ENCODE measurements at places on chromosomes 5 and 9.

- DNase-seq = no peak
These were observed 6.3 kb downstream of the PDE4D start for GRCh38 chr5:59887274-59887673.

- DNase-seq = no peak
These were observed 1.9 kb downstream of the TBC1D2 start for GRCh38 chr9:98253565-98253964.

GRCh38 chr9:99211746-99212145 lies 10.0 kb downstream of the ALG2 start:
- DNase-seq = peak; percentile 10

DNA sequence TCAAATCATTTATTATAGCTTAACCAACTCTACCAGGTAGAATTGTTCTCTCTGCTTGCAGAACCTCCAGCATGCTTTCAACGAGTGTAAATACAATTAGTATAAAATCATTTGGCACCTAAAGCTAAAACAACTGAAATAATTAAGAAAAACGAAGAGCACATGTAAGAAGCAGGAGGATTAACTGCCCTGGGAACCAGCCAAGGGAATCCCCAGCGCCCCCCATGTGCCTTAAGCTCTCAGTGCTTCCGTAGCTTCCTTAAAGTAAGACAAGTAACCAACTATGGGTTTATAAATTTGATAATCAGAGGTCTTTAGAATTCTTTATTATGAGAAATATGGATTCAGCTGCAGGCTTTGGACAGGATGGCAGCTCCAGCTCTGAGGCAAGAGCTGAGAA lies 402.4 kb downstream of the RAB3C start:
- DNase-seq = no peak

DNA sequence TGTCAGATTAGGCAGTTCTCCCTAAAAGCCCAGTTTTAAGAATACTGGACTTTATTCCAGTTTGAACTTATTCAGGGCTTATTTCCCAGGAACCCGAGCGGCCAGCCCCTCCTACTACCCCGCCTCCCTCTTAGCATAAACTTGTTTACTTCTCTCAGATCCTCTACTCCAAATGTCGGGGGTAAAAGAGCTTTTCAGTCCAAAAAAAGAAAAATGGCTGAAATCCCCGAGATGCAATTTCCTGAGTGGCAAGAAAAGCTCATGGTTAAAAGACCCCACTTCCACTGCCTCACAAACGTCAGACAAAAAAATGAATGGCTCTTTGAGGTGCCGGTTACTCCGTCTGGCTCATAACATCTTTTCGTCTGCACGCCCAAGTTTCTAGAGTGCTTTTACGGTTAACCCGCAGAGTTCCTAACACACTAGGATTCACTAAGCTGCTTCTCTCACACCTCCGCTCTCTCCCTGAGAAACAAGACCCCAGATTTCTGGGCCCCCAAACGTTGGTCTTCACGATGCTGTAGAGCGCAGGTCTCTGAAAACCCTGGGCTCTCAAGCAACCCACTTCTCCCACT lies 402 bp downstream of the BRD8 start:
- DNase-seq = peak; percentile 7

DNA sequence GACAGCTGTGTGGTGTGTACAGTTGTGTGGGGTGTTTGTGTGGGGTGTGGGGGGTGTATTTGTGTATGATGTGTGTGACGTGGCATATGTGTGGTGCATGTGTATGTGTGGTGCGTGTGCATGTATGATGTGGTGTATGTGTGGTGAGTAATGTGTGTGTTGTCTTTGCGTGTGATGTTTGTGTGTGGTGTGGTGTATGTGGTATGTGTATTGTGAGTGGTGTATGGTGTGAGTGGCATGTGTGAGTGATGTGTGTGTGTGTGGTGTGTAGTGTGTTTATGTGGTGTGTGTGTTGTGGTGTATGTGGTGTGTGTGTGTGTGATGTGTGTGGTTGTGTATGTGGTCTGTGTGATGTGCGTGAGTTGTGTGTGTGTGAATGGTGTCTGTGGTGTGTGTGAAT lies 191.1 kb downstream of the MELK start:
- no peak for DNase-seq

DNA sequence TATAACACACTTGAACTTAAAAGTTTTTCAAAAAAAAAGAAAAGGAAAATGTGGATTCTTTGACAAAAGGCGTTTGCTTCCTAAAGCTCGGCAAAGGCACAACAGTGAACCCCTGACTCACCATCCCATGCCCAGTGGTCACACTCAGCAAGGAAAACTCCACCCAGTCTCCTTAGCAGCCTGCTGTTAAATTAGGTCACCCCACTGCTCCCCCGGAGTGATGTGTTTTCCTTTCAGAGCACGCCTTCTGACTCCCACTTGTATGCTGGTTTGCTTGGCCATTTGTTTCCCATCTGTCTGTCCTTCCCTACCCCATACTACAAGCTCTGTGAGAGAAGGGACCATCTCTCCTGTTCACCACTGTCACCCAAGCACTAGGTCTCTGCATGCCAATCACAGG lies 23.8 kb downstream of the RETREG1 start:
- DNase-seq = no peak

- no peak for DNase-seq
These were observed 205.3 kb upstream of the TBC1D2 start for GRCh38 chr9:98460704-98461103.

Measured in endothelial cell (in vitro differentiated cells).